ENCODE measurements at places on chromosomes 12 and 14. TPM values are rescaled to one million over a fixed set of nuclear protein-coding genes. Genes with fewer than 3 reads are reported as not detected.

Gene CCDC177
- polyA plus RNA-seq: not detected

DNA sequence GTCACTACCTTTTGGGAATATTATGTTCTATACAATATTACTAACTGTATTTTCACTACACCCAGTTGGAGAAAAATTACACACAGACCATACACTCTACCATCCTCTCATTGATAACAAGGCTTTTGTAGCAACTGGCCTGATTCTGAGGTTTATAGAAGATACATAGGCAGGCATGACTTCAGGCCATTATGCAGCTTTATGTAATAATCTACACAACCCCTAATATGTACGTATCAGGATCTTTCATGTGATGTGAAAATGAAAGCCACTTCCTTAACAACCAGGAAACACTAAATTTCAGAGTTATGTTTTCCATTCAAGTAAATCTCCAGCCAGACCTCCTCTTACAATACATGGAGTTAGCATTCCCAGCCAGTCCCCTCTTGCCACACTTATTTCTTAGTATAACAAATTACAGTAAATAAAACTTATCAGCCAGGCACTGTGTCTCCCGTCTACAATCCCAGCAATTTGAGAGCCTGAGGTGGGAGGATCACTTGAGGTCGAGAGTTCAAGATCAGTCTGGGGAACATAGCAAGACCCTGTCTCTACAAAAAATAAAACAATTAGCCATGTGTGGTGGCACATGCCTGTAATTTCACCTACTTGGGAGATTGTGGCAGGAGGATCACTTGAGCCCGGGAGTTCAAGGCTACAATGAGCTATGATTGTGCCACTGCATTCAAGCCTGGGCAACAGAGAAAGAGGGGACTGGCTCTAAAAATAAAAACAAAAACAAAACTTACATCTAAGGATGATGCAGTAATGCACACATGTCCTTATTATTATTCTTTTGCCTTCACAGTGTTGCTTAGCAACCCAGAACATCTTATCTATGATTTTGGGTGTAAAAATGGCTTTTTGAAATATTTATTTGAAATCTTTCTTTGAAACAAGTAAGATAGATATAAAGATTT, 10.4 kb upstream of the OSBPL8 start:
- no peak for DNase-seq

- no peak for DNase-seq
Measured at GRCh38 chr12:1608713-1609119, 14.3 kb upstream of the FBXL14 start.

DNA sequence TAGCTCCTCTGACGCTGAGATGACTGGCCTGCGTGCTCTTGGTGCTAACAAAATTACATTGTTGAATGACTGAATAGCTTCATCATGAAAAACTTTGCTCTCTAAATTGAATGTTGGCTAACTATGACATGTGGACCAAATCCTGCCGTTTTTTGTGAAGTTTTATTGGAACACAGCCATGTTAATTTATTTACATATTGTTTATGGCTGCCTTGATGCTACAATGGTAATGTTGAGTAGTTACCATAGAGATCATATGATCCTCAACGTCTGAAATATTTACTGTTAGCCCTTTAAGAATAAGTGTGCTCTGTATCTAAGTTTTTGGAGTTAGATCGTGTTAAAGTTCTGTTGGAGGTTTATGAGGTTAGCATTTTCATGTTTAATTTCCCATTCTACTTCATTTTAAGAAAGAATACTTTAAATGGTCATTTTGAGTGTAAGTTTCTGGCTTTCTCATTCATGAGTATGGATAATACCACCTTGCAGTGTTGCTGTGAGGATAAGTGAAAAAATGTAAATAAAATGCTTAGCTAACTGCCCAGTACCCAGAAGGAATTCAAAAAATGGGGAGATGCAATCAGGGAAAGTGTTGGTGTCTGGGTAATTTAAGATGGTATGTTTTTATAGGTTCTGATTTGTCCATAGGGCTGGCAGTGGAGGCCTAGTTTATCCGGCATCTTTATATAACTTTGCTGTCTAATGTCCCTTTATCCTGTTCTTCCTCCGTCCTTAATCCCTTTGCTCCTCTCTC, 35.3 kb downstream of the NUBPL start:
- DNase-seq: no peak

GRCh38 chr14:38311655-38312054, 55.8 kb upstream of the CLEC14A start:
- no peak for DNase-seq
